ENCODE measurements at places on chromosomes 7 and 10.

DNA sequence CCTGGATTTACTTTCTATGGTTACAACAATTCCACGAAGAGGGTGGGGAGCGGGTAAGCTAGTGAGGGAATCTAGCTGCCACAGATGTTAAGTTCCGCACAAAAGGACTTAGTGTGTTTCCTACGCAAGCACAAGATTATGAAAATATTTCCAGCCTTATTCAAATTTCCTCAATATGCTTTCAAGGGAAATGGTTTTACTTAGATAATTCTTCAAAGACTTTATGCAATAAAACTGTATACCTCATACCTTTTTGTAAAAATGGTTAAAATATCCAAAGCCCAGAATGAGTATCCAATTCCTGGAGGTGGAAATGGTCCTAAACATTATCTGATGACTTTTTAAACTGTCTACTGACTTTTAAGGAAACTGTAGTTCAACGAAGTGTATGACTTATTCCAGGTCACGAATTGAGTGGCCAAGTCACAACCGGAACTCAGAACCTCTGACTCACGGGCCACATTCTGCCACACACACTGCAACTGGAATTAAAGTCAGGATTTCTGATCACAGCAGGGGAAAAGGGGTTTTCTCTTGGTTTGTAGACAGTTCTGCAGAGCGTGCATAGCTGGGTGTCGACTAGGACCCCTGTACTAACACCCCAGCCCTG, 20.2 kb upstream of the INSIG1 start:
- no peak for DNase-seq

DNA sequence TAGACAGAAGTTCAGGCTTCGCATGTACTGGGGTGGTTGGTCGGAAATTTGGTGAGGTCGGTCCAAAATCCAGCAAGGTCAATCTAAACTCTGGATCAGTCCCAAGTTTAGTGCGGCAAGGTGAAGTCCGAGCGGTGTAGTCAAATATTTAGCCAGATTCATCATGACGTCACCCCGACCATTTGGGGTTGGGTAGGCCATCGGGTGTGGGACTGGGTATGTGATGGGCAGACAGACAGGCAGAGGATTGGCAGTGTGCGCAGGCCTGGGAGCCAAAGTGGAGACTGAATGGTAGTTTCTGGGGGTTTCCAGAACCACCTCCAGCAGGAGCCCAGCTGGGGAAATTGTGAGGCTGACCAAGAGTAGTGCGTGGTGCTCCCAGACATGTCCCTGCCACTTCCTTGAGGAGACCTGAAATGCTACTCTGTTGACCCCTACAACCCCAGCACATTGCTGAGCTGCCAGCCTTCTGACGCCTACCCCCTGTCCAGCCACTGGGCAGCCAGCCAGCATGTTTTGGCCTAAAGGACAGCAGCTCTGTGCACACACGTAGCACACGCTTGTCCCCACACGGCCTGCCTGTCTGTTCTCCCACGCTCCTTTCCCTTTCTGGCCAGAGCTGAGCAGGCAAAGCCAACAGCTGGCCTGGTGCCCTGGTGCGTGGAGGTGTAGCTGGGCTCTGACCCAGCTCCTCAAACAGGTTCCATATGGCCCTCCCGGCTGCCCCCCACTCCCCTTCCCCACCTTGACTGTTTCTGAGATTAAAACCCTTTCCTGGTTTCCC, 55.9 kb downstream of the FAM241B start:
- peak; percentile 30 for DNase-seq

- peak; percentile 76 for DNase-seq
Observed at GRCh38 chr7:105003275-105003674, 10.7 kb upstream of the KMT2E start.

- no peak for DNase-seq
Observed at GRCh38 chr10:61480208-61480607, 27.0 kb upstream of the TMEM26 start.

- DNase-seq, result no peak
Observed at GRCh38 chr10:22556774-22557173, 157.6 kb downstream of the PIP4K2A start.

DNA sequence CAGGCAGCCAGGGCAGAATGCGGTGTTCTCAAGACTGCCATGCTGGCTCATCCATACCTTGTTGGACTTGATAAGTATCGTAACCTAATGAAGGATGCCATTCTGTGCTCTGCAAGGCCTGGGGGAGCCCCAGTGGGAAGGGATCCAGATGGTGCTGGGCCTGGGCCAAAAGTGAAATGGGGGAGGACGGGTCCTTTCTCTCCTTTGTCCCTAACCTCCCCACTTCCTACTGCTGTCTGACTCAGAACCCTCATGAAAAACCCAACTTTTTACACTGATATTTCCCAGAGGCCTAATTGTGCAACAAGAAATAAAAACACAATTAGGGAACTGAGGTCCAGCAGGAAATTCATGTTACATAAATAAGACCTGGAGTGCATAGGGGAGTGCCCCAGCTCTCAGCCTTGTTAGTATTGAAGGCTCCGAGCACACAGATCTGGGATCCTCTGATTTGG, 193.7 kb upstream of the SVIL start:
- DNase-seq, result peak; percentile 69

GRCh38 chr10:22335173-22335933, 9.9 kb upstream of the SPAG6 start:
- peak; percentile 70 for DNase-seq

DNA sequence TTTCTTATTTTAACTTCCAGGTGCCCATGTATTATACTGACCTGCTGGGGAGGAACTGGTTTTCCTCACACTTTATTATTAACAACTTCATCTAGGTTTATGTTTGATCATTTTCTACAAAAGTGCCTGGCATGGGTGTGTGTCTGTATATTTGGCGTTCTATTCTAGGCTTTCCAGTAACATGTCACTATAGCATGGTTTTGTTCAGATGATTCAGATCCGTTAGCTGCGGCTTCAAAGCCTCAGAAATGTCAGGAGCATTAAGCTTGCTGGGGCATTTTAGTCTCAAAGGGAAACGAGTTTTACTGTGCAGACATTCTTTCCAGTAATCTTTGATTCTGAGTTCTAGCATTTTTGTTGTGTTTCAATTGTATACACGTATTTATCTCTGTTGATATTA, 2.3 kb downstream of the INPP5A start:
- DNase-seq, result peak; percentile 60

Measured in fibroblast of pulmonary artery (primary cell).